MM.1S (cell line): ENCODE measurements at places on chromosomes 12 and 14.

GRCh38 chr12:92039046-92039445 is 106.6 kb downstream of the BTG1 start:
- no peak for DNase-seq

DNA sequence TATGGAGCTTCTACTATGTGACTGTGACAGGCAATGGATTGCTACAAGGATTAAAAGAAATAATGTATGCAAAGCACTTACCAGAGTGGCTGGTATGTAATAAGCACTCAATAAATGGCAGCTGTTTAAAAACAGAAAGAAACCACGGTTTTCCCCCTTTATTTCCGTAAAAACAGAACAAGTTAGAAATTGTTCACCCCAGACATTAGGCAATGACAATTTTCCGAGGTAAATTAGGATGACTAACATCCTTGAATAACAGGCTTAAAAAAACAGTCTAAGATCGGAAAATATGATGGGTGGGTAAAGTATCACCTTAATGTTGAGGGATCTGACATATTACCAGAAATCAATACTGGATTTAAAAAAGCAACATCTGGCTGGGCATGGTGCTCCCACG is 20.9 kb upstream of the CNIH1 start:
- DNase-seq, result no peak

GRCh38 chr12:27787559-27787958 is 7.5 kb upstream of the MANSC4 start:
- no peak for DNase-seq

GRCh38 chr12:82605115-82605514 is 81.6 kb upstream of the TMTC2 start:
- no peak for DNase-seq

DNA sequence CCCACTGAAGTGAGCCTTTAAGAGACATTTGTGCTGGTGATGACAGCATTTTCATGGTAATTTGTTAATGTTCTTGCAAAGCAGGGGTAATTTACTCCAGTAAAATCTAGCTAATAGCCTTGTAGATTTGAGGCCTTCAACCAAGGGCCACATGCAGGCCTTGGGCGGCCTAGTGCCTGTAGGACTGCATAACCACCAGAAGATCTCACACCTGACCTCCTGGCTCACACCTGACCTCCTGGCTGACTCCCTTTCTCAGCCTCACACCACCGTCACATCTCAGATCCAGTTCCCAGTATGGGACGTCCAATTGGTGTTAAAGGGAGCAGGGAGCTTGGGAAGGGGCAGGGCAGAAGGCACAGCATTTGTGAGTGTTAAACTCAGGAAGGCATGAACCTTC is 26.9 kb downstream of the C12orf42 start:
- DNase-seq, result no peak

DNA sequence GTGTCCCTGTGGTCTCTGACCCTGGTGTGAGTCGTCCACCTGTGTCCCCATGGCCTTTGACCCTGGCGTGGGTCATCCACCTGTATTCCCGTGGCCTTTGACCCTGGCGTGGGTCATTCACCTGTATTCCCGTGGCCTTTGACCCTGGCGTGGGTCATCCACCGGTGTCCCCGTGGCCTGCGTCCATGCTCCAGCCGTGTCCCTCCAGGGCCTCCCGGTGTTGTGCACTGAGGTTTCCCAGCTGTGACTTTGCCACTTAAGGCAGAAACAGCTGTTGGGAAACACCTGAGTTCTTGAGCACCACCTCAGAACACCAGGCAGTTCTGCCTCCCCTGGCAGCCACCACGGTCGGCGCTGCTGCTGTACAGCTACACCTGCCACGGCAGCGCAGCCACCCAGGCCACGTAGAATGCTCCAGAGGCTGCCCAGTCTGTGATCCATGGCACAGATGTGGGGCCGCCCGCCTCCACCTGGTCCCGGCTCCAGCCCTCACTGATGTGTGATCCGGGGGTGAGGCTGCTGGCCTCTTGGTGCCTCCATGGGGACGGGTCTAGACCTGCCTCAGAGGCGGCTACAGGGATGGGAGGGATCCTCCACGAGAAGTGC is 69.1 kb upstream of the GALNT9 start:
- DNase-seq, result no peak

GRCh38 chr14:75247939-75248338 is 30.7 kb upstream of the FOS start:
- DNase-seq, result no peak
